ENCODE measurements at places on chromosomes 11 and 22. TPM values are rescaled to one million over a fixed set of nuclear protein-coding genes. Genes with fewer than 3 reads are reported as not detected.

MMP12 gene
- 3.8 TPM for total RNA-seq

CNGA4 gene
- not detected for total RNA-seq

OOSP4B gene
- not detected for total RNA-seq

DNA sequence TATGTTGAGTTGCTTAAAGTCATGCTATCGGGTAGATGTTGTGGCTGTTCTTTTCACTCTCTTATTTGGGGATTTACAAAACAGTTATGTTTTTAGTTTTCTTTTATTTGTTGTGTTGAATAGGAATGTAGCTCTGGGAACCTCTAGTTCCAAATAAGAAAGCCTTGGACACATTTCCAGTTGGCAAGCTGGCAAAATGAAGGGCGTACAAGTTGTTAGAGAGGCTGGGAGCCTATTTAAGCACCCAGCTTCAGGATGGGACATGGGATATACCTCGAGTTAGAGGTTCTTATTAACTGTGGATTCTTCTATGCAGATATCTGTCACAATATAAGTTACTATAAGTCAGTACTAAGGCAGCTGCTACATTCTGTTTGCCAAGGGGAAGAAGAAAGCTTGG is 22.8 kb downstream of the PPARA start:
- no peak for DNase-seq

DNA sequence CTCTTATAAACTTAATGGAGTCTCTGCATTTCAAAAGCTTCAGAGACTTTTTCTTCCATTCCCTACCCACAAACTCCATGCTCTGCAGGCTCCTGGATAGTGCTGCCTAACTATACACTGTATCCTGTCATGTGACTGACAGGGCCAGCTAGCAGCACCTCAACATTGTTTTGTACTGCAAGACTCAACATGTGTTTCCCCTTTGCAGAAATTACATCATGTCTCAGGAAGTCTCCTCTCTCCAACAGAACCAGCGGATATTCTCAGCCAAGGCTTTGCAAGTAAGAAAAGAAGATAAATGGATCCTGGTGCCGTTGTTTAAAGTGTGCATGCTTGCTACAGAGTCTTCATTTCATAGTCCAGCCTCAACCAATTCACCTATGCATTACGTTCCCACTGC is 164.0 kb upstream of the UBASH3B start:
- no peak for DNase-seq

- DNase-seq, result peak; percentile 73
Measured at GRCh38 chr11:75328426-75329277, 22.8 kb downstream of the ARRB1 start.

DNA sequence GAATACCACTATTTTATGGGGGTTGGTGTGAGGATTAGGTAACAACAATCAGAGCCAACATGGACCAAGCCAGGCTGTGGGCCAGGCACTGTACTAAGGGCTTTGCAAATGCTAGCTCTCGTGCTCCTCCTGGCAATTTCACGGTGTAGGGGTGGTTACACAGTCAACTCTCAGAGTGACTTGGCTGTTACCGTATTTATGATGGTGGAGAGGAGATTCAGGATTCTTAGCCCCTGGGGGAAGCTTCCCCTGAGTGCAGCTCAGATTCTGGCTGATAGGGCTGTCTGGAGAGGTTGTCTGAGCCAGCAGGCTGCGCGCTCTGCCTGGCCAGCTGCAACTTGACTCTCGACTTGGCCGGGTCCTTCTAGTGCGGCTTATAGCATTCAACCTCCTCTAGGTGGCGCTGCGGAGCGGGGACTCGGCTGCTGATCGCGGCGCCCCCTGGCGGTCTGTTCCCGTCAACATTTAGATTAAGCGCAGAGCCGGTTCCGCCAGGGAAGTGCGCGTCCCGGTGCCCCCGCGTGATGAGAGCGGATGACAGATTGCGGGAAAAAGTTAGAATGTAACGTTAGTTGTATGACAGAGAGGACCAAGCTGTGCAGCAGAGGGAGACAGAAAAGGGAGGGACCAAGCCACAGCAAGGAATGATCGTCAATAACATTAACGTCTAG is 4.5 kb upstream of the NCF4 start:
- peak; percentile 80 for DNase-seq

DNA sequence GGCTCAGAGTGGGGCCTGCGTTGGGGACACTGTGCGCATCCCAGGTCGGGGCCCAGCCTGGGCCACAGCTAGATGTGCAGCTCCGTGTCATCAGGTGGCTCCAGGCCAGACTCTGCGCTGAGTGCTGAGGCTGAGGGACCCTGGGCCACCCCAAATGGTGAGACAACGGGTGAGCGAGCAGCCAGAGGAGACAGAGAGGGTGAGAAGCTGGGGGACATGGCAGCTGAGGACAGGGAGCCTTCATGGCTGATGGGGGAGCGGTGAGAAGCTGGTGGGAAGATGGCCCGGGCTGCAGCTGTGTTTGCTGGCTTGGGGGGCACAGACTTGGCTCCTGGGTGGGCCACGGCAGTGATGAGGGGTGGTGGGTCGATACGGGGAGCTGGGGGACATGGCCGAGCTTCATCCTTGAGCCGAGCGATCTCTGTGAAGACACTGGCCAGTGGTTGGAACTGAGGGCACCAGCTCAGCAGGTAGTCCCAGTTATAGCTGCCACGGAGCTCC is 2.5 kb upstream of the TPP1 start:
- DNase-seq, result no peak

DNA sequence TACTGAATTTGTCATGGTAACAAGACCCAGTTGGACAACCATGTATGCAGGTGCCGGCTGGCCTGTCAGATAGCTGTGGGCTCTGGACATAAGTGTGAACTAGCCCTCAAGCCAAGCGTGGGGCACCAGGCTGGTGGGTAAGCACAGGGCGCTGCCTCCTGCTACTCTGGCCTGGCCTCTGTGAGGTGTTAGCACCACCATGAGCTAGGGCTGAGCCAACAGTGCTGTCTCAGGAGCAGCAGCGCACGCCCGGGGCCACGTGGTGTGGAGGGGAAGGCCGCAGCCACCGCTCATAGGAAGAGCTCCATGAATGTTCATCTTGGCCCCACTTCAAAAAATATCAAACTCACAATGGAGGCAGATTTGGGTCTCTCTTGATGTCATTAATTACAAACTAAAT is 35.3 kb upstream of the GNB1L start:
- DNase-seq, result no peak

GRCh38 chr11:102436561-102436960 is 16.0 kb downstream of the TMEM123 start:
- DNase-seq, result no peak

DNA sequence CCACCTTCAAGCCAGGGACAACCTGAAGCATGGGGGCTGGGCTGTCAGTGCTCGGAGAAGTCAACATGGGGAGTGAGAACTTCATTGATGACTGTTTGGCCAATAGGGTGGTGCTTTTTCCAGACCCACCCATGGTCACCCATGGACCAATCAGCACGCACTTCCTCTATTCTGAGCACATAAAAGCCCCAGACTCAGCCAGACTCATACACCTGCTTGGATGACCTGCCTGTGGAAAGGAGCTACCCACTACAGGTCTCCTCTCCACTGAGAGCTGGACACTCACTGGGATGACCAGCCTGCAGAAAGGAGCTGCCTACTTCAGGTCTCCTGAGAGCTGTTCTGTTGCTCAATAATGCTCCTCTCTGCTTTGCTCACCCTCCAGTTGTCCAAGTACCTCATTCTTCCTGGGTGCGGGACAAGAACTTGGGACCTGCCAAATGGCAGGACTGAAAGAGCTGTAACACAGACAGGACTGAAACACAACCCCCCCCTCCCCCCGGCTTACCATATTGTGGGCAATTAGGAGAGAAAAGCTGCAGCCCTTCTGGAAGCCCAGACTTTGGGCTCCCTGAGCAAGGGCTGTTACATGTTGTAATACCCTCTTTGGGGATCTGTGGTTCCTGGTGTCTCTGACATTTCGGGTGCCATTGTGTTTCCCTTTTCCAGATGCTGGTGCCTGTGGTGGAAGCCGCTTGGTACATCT is 44.4 kb upstream of the WNT11 start:
- DNase-seq, result no peak

All from urinary bladder (tissue), 4 donors.